ENCODE measurements at places on chromosomes 13 and 19. TPM values are rescaled to one million over a fixed set of nuclear protein-coding genes. Genes with fewer than 3 reads are reported as not detected.

GRCh38 chr19:49468199-49468598 lies 5.8 kb upstream of the FLT3LG start:
- no peak overlapping the region for H3K4me3 ChIP-seq
- H3K36me3 ChIP-seq = no peaks in the 10 kb centered on the region
- H3K27me3 ChIP-seq = no peaks in the 10 kb centered on the region
- H3K27ac ChIP-seq = no peak overlapping the region
- no peak for DNase-seq

GRCh38 chr13:71087006-71087405 lies 780.0 kb downstream of the DACH1 start:
- no peaks in the 10 kb centered on the region for H3K36me3 ChIP-seq
- no peaks in the 10 kb centered on the region for H3K4me1 ChIP-seq
- H3K27me3 ChIP-seq = no peaks in the 10 kb centered on the region
- no peak overlapping the region for H3K27ac ChIP-seq
- DNase-seq = no peak

- no peak for DNase-seq
- peak within 1 kb of the TSS; percentile 48 for H3K27ac ChIP-seq
Measured at GRCh38 chr19:7515645-7516151, at the start of gene ZNF358. ZNF358 (plus strand) TSS chr19:7516103; CDS start chr19:7519243, 3,140 bp downstream.

- no peaks in the 10 kb centered on the region for H3K27me3 ChIP-seq
- H3K4me3 ChIP-seq = no peak overlapping the region
- no peak overlapping the region for H3K27ac ChIP-seq
- H3K4me1 ChIP-seq = peaks cover under 1% of the 10 kb centered on the region
- no peak for DNase-seq
Measured at GRCh38 chr13:110152351-110152750, 154.6 kb downstream of the COL4A1 start.

APOC4 gene
- total RNA-seq = not detected

DNA sequence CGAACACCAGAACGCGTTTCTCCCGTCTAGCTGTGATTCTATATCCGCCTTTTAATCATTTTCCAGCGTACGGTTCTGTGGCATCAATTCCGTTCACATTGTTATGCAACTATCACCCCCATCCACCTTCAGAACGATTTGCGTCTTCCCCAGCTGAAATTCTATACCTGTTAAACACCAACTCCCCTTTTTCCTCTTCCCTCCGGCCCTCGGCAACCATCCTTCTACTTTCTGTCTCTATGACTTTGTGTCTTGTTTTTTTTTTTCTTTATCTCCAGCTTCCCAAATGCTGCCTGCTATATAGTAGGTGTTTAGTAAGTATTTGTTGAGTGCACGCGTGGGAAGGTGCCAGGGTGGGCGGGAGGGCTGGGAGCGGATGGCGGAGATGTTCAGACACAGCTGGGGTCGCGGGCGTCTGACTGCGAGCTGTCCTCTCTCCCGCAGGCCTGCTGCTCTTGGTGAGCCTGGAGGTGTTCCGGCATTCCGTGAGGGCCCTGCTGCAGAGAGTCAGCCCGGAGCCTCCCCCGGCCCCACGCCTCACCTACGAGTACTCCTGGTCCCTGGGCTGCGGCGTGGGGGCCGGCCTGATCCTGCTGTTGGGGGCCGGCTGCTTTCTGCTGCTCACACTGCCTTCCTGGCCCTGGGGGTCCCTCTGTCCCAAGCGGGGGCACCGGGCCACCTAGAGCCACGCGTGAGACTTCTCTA lies 20.2 kb downstream of the CACNG6 start:
- H3K4me3 ChIP-seq = no peak overlapping the region
- no peaks in the 10 kb centered on the region for H3K36me3 ChIP-seq
- no peaks in the 10 kb centered on the region for H3K27me3 ChIP-seq
- H3K4me1 ChIP-seq = no peaks in the 10 kb centered on the region

ZNF497 gene
- total RNA-seq = 5.1 TPM

- no peak for DNase-seq
- no peaks in the 10 kb centered on the region for H3K36me3 ChIP-seq
- H3K4me1 ChIP-seq = peaks cover 65% of the 10 kb centered on the region
- H3K27me3 ChIP-seq = no peaks in the 10 kb centered on the region
Measured at GRCh38 chr13:98977568-98978265, at the start of gene DOCK9. DOCK9 (minus strand) TSS chr13:98978064; CDS start chr13:98977909, 155 bp downstream.

DNA sequence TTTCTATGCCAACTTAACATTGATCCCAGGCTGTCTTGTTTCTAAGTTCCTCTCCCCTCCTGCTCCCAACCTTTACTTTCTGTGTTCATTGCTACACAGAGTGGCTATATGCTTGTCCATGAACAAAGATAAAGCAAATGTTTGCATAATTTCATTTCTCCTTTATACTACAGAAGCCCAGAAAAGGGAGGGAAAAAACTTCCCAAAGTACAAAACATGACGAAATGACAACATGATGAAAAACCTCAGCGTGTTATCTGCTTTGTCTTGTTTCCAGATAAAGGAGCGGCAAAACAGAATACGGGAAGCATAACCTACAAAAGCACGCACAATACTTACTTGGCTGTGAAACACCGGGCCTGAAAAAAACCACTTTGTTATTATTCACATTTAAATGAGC lies 336.8 kb downstream of the DNAJC15 start:
- H3K27me3 ChIP-seq = no peaks in the 10 kb centered on the region
- DNase-seq = no peak
- H3K4me3 ChIP-seq = no peak overlapping the region

GRCh38 chr13:93758575-93758974 lies 532.0 kb downstream of the GPC6 start:
- H3K27ac ChIP-seq = no peak overlapping the region
- H3K36me3 ChIP-seq = no peaks in the 10 kb centered on the region
- no peak overlapping the region for H3K4me3 ChIP-seq
- H3K4me1 ChIP-seq = no peaks in the 10 kb centered on the region

DNA sequence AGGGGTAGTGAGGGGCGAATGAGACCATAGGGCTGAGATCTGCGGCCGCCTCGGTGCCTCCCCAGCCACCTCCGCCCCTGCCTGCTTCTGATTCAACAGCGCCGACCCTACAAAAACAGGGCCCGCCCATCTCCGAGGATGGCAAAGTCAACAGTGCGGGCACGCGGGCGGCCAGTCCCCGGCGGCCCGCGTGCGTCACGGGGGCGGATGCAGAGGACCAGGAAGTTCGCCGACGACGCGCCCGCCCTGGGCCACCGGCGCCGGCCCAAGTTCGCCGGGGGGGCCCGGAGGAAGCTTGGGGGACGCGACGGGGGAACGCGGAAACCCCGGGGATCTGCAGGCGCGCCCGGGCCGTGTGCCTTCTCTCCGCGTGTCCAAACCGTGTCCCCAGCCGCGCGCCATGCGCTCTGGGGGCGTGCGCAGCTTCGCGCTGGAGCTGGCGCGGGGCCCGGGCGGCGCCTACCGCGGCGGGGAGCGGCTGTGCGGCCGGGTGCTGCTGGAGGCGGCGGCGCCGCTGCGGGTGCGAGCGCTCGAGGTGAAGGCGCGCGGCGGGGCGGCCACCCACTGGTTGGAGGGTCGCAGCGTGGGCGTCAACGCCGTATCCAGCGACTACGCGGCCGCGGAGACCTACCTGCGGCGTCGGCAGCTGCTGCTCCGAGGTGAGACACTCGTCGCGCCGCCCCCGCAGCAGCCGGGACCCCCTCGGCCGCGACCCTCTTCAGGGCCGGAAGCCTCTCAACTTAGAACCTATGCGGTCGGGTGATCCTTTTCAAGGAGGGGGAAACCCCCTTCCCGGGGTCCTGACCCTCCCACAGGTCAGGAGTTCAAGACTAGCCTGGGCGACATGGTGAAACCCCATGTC lies 6.8 kb upstream of the ARRDC2 start:
- no peaks in the 10 kb centered on the region for H3K36me3 ChIP-seq
- H3K4me3 ChIP-seq = peak overlapping the region; percentile 87
- H3K27me3 ChIP-seq = no peaks in the 10 kb centered on the region
- DNase-seq = peak; percentile 81
- H3K27ac ChIP-seq = peak overlapping the region; percentile 97
- peaks cover 58% of the 10 kb centered on the region for H3K4me1 ChIP-seq

DNA sequence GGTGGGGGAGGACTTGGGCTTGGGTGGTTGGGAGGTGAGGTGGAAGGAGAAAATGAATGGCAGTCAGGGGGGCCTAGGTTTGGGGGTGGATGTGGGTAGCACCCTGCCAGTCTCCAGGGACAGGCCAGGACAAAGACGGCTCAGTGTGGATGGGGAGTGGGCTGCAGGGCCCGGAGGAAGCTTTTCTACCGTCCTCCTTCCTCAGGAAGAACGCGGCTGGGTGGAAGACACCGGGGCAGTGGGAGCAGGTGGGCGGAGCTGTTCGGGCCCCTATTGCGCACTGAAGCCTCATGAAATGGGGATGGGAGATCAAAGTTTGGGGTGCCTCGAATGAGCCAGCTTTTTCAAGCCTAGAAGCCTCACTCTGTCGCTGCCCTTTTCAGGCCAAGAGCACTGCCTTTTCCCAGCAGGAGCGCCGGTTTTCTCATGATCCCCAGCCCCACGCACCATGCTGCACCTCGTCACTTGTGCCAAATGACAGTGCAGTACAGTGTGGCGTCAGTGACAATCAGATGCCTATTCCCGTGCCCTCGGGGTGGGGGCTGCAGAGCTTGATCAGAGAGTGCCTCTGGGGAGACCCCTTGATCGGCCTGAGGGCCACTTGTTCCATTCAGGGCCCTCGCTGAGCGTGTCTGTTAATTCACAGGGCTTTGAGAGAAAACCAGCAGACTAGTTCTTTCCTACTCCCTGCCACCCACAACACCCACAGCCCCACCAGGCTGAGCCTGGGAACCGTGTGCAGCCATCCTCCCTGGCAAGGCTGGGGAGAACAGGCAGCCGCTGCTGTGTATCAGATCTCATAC lies 1.5 kb downstream of the CALM3 start:
- H3K36me3 ChIP-seq = peaks cover 23% of the 10 kb centered on the region
- peak overlapping the region; percentile 91 for H3K4me3 ChIP-seq
- no peaks in the 10 kb centered on the region for H3K27me3 ChIP-seq
- DNase-seq = no peak
- H3K4me1 ChIP-seq = peaks cover 26% of the 10 kb centered on the region

PLEKHA4 gene
- total RNA-seq = 20.4 TPM

DNA sequence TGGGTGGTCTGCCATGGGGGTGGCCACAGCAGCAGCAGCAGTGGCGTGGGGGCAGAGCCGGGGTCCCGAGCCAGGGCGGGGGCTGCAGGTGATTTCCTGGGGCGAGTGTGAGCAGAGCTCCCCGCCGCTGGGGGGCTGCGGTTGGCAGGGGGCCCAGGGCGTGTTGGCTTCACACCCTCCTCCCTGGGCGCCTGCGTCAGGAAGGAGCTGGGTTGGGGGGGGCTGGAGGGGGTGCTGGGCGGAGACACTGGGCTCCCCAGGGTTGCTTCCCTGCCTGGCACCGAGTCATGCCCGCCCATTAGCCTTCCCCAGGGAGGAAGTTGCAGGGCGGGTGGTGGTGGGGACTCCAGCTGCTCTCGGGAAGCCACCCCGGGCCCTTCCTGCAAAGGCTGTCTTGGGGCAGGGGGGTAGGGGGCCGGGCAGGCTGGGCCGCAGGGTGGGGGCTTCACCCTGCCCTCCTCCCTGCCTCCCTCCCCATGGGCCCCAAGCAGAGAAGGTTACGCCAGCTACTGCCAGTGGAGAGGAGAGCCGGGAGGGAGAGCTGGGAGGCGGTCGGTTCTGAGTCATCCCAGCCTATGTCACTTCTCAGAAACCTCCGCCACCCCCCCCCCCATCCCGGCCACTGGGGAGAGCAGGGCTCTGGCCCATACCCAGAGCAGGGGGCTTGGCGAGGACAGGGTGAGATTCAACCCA lies 4.6 kb downstream of the MIDN start:
- no peak for DNase-seq
- H3K4me3 ChIP-seq = peak overlapping the region; percentile 68
- peaks cover 28% of the 10 kb centered on the region for H3K36me3 ChIP-seq
